NCI-H2171 treated with DMSO at 0.1 percent for 48 hours (cell line): ENCODE measurements at places on chromosomes 1 and 21.

- peak; percentile 36 for DNase-seq
These were observed 20.2 kb upstream of the KCNAB2 start for GRCh38 chr1:6025269-6026094.

DNA sequence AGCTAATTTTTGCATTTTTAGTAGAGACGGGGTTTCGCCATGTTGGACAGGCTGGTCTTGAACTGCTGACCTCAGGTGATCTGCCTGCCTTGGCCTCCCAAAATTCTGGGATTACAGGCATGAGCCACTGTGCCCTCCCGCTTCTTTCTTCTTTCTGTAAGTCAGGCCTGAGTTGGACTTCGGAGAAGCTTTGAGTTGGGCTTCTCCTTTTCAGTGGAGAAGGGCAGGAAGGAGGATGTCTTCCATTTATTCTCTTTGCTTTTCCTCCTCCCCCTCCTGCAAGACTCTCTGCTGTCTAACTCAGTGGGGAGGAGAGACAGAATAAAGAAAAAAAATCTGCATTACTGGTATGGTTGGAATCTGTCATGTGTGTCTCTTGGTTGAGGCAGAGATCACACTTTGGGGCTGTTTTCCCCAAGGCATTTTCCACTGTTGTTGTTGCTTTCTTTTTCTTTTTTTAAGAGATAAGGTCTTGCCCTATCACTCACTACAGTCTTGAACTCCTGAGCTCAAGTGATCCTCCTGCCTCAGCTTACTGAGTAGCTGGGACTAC, 13.2 kb upstream of the DEGS1 start:
- no peak for DNase-seq

GRCh38 chr1:184827600-184828368, 73.1 kb upstream of the EDEM3 start:
- no peak for DNase-seq

DNA sequence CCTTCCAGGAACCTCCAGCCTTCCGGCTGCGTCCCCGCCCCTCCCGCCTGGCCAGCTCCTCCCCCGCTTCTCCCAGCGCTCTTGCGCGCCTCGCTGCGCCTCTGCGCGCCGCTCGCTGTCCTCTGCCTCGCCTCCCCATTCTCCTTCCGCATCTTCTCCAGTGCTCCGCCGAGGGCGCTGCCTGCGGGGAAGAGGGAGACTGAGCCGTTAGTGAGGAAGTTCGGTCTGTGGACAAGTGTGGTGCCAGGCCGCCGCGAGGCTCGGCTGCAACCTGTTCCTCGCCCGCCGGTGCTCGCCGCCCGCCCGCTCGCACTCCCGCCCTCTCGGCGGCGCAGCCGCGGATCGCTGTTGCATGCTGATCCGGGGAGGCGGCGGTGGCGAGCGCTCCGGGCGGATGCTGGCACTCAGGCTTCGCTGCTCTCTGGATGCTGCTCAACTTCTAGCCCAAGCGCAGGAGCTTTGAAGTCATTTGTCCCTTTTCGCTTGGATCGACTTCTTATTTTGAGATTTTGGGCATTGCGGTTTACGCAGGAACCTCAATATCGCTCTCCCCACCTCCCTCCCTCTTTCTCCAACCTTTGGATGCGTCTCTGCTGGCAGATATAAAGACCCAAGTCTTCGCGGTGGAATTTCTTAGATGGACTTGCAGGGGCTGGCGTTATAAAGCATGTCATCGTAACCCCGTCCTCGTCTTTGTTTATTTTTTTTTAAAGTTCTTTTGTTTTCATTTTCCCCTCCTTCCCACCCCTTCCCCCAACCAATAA, 614 bp upstream of the CACNA1E start:
- DNase-seq: no peak

- DNase-seq: no peak
These were observed 63.3 kb upstream of the RNF11 start for GRCh38 chr1:51172811-51173210.

DNA sequence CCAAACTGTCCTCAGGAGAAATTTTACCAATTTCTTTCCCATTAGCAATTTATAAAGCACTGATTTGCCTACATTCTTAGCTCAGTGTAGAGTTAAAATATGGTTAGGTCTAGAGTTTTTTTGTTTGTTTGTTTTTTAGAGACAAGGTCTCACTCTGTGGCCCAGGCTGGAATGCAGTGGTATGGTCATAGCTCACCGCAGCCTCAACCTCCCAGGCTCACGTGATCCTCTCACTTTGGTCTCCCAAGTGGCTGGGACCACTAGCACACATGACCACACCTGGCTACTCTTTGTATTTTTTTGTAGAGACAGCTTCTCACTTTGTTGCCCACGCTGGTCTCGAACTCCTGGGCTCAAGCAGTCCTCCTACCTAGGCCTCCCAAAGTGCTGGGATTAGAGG, 10.6 kb upstream of the RALGPS2 start:
- DNase-seq: no peak

DNA sequence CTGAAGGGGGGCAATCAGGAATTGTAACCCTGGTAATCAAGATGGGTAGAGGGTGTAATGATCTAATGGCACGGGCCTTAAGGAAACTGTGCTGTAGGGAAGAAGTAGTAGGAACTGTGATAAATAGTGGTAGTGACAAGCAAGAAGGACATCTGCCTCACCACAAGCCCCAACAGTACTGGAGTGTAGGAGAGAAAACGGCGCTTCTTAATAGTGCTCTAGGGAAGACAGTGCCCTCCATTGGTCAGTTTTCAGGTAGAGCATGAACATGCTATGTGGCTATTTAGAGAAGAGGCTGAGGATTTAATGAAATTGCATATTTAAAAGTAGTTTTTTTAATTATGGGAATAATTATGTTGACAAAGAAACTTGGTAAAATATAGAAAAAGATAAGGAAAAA, 32.2 kb downstream of the SLC30A7 start:
- no peak for DNase-seq

DNA sequence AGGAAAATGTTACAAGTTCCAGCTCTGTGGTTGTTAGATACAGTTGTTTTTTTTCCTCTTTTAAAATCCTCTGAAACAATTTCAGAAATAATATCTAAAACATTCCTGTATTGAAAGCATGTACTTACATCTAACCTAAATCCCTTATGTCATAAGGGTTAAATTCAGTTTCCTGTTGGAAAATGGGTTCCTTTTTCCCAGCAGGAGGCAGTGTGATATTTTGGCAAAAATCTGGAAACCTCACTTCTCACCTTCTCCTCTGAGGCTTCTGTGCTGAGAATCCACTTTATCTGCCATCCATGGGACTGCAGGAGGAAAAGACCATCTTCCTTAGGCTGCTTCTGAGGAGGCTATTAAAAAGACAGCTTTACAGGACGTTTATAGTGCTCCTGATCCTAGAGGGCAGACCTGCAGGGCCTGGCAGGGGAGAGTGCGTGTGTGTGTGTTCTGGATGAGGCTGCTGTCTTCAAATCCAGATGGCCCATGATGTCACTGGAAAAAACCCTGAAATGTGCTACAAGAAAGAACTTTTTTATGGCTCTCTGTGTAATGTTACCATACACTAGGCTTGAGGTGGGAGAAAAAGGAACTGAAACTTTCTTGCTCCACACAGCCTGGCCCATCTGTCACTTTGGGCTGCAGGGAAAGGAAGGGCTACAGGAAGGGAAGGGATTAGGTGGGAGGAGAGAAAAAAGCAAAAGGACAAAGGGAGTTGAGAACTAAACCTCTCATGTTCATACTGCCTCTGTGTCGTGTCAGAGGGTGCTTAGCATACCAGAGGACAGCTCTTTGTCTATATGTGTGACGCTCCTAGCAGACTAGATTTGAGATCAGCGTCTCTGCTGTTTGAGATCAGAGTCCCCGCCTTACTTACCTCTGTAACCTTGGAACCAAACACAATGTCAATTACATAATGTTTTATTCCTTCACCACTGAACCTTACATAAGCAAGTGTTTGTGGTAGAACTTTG, 379.2 kb upstream of the SPAG17 start:
- no peak for DNase-seq

DNA sequence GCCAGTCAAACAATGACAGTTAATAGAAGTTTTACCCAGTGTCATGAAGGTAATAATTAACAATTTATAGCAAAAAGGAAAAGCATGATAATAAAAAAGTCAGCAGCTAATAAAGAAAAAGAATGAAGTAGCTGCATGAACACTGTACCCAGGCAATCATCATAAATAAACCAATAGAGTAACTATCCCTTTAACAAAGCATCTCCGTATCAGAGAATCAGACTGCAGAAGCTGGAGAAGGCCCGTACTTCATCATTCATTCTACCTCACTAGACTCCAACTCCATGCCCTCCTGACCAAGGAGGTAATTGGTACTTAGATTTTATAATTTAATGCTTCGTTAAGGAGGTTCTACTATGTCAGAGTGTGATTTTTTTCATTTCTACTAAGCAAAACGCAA, 140.5 kb downstream of the NEGR1 start:
- no peak for DNase-seq

DNA sequence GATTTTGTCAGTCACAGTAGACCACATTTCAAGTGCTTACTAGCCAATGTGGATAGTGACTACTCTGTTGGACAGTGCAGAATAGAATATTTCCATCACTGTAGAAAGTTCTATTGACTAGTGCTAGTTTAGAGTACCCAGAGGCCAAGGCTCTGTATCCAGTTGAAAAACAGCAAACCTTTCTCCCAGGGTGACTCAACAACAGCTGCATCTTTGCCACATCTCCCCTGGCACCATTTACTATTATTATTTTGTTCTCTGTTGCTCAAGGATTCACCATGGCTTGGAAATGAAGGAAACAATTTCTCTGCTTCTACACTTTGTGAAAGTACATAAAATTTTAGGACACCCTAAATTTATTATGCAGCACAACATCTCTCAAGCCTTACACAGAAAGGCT, 85.3 kb upstream of the WDR26 start:
- no peak for DNase-seq

DNA sequence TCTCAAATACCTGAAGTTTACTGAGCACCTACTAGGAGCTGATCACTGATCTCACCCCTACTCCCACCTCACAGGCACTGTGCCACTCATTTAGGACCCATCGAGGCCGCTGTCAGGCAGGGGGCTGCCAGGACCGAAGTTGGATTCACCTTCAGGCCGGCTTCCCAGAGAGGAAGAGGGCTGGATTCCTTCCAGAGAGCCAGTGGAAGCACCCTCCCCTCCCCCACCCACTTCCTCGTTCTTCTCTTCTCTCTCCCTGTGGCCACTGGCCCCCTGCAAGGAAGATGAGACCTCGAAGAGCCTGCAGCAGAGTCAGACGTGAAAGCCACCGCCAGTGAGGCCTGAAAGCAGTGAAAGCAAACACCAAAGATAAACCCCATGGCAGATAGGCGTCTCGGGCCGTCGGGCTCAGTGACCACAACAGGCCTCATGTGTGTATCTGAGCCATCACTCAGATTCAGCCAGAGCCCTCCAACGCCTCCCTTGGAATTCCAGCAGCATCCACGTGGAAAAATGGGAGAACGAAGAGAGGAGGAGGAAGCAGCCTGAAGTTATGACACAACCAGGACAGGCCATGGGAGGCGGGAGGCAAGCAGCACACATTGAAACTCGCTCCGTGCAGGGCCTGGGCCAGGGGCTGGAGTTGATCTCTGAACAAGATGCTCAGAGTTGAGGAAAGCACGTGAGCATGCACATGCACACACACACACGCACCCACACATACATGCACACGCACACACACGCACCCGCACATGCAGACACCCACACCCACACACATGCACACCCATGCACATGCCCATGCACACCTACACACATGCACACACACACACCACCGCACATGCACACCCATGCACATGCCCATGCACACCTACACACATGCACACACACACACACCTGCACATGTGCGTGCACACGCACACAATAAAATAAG, 6.2 kb upstream of the AGTRAP start:
- DNase-seq: no peak

DNA sequence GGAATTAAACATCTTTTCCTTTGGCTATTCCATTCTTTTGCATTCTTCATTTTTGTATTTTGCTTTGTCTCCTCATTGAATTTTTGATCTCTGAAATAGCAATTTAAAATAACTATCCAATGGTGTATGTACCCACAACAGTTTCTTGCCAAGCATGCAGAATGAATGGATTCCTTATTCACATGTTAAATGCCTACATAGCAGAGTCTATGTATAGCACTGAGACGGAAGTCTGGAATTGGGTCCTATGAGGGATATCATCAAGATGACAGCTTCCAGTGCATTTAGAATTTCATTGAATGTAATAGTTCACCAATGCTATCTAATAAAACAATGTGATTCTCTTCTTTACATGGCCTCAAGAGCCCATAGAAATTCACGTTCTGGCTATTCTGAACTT, 97.5 kb downstream of the MRPS6 start:
- no peak for DNase-seq

GRCh38 chr1:19432943-19433718, 52.2 kb downstream of the CAPZB start:
- peak; percentile 81 for DNase-seq

DNA sequence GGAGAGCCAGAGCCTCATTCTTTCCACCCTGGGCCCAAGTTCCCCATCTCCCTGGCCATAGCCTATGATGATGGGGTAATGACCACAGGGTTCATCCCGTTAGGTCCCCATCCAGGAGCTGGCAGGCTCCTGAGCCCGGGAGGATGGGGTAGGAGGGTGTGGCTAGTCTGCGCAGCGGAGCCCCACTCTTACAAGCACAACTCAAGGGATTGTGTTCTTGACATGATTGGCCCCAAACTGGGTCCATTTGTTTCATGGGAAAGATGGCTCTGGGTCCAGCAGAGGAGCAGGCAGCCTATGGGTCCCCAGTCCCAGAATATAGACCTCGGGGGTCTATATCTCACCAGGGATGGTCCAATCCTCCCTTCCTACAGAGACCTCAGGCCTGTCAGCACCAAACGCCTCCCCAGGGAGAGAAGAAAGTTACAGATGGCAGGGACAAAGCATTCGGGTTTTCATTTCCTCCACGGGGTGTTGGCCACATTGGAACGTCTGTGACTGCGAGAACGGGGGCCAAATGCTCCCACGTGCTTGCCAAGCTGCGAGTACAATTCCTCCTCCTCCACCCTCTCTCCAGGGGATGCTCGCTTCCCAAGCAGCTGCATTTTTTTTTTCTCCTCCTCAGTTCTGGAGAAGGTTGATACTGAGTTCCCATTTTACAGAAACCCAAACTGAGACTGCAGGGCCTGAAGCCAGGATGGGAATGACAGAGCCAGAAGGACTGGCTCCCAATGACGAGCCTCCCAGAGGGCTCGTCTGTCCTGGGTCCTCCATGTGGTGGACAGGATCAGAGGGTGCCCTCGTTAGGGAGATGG, 71.0 kb downstream of the DHRS3 start:
- peak; percentile 44 for DNase-seq
